Daoy (cell line): ENCODE measurements at places on chromosomes 4 and X. TPM values are rescaled to one million over a fixed set of nuclear protein-coding genes. Genes with fewer than 3 reads are reported as not detected.

- DNase-seq, result peak; percentile 64
Observed at GRCh38 chrX:154021131-154021611, 1.5 kb upstream of the IRAK1 start.

The TEX13D gene
- total RNA-seq, result not detected in 2 replicates

DNA sequence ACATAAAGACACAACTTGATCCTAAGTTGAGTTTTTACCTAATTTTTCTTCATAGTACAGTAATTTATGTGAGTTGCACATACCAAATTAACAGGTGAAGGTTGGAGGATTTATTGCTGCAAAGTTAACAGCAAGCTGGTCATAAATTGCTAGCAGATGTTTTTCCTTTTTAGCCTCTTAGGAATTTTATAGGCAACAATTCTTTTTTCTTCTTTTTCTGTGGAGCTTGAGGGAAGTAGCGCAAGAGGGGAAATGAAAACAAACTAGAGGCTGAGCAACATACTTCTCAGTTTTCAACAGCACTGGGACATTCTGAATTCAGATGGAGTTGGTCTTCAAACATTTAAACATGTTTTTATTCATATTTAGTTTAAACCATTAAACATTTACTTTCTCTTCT lies 63.7 kb upstream of the TLR2 start:
- no peak for DNase-seq

The GUCY1B1 gene
- total RNA-seq, result 2.6 and 3.1 TPM in 2 replicates

DNA sequence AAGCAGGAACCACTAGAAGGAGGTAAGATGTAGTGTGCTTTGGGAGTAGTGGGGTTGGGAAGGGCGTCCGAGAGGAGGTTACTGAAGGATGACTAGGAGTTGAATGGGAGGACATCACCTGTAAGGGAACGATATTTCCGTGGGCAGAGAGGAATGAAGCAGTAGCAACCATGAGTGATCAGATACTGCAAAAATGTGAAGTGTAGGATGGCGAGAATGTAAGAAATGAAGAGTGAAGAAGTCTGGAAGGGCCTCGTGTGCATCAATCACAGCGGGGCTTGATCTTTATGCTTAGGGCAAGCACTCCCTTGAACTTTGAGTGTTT lies 594 bp downstream of the MSMO1 start:
- DNase-seq, result no peak

The MAGEE1 gene
- 0.06 TPM in 1 of 2 replicates, not detected in the other for total RNA-seq

The UGT2B17 gene
- total RNA-seq, result not detected in 2 replicates

DNA sequence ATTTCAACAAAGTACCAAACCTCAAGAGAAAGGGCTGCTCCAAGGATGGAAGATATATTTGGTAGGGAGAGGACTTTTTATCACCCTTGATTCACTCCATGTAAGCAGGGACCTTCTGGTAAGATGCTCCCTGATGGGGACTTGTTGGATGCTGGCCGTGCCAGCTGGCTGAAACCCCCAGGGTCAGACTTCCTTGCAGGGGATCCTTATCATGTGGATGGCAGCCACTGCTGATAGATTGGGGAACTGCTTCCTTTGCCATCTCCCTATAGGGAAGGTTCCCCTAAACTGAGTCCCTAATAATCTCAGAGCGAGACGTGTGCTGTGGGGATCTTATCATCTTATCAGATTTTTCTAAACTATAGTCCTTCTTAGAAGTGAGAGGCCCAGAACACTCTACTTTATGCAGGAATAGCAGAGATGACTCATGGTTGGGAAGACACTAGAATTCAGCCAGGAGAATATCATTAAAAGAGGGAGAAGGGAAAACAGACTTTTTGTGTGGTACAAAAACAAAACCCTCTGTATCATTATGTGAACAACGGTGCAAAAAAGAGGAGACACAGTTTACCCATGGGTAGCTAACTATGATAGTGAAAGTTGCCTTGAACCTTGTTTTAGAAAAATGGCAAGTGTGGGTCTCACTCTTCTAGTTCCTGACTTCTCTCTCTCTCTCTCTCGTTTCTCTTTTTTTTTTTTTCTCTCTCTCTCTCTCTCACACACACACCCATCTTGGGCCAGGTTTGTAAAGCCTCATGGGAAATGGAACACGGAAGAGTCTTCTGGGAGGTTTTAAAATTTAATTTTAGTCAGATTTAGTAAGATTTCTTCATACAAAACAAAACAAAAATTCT lies 16.1 kb downstream of the RHOH start:
- DNase-seq, result no peak

The OR13H1 gene
- not detected in 2 replicates for total RNA-seq

The SMIM10L2A gene
- 0.12 and 0.17 TPM in 2 replicates for total RNA-seq

- DNase-seq, result no peak
Observed at GRCh38 chr4:2400841-2401609, 17.4 kb downstream of the ZFYVE28 start.

The FTSJ1 gene
- total RNA-seq, result 78.5 and 99.4 TPM in 2 replicates

The CRMP1 gene
- total RNA-seq, result 14.1 and 17.1 TPM in 2 replicates

DNA sequence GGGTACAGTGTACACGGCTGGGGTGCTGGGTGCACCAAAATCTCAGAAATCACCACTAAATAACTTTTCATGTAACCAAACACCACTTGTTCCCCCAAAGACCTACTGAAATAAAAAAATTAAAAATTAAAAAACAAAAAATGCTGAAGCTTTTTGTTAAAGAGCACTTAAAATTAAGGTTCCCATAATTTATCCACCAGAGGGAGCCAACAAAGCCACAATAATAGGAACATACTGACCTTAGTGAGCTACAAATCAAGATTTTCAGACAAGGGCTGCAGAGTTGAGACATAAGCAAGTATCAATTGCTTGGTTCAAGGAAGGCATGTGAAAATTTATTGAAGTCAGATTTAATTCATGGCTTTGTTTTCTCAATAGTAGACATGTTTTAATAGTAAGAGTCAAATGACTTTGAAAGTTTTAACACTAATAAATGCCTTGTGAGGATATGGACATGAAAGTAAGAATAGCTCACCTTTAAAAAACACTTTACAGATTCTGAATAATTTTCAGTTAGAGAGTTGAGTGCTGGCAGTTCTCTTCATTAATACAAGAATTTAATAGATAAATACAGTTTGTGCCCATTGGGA lies 43.0 kb upstream of the SCOC start:
- DNase-seq, result no peak

DNA sequence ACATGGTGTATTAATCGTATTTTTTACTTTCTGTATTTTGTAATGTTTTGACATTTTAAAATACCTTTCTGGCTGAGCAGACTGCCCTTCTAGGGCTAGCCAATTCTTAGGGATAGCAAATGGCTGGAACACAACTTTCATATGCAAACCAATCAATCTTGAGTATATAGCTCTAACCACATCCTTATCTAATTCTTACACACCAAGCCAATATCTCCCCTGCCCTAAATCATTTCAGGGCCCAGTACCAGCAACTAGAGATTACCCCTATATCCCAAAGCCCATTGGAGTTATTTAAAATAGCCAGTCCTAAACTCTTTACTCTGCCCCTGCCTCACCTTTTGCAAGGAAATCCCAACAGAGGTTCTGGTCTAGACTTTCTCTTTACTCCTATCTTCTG lies 58.3 kb downstream of the INTS12 start:
- DNase-seq, result no peak

The CTBP1 gene
- total RNA-seq, result 110 and 115 TPM in 2 replicates

The SSX4 gene
- not detected in 2 replicates for total RNA-seq

GRCh38 chrX:67953658-67954057 lies 409.8 kb downstream of the AR start:
- DNase-seq, result no peak

DNA sequence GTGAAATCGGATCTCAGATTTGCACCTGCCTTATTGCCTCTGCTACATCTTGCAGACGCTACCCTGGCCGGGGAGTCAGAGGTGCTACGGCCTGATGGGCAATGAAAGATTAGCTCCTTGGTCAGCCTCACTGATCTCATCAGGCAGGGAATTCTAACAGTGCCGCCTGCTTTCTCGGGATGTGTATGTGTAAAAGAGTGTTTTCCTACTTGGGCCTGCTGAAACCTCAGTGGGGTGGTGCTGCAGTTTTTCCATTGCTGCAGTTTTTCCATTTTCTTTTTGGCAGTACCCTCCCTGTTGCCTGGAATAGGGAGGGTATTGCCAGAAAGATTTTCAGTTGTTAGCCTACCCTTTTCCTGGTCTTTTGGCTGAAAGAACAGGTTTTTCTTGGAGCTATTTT lies 117.5 kb downstream of the CDKL5 start:
- DNase-seq, result no peak

- no peak for DNase-seq
Observed at GRCh38 chrX:9538544-9539045, 73.7 kb downstream of the TBL1X start.

The BEND2 gene
- total RNA-seq, result not detected in 2 replicates

The ASMTL gene
- 0.74 and 2.3 TPM in 2 replicates for total RNA-seq

The TRAM1L1 gene
- 3.8 and 7.4 TPM in 2 replicates for total RNA-seq

DNA sequence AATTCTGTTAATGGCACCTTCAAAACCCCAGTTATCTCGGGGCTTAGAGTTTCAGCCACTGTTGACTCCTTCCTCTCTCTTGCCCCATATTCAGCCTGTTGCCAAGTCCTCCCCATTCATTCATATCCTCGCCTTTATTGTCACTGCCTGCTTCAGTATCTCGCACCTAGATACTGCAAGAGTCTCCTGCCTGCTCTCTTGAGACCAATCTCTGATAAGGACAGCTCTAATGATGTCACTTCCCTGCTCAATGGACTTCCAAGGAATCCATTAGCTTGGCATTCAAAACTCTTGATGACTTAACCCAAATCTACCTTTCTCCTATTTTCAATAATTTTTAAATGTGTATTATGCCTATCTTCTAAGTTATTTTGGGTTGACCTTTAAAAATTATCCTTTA lies 1.1 kb upstream of the UBE2A start:
- no peak for DNase-seq

DNA sequence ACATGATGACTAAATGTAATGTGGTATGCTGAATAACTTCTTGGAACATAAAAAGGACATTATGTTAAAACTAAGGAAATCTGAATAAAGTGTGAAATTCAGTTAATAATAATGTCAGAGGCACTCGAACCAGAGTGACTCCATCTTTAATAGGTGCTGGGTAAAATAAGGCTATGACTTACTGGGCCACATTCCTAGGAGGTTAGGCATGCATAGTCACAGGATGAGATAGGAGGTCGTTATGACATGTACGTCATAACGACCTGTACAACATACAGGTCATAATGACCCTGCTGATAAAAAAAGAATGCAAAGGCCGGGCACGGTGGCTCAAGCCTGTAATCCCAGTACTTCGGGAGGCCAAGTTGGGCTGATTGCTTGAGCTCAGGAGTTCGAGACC lies 28.9 kb upstream of the OPHN1 start:
- peak; percentile 48 for DNase-seq

The NPY5R gene
- total RNA-seq, result 0.48 TPM in 1 of 2 replicates, not detected in the other

The KLHL34 gene
- total RNA-seq, result not detected in 2 replicates

- no peak for DNase-seq
Observed at GRCh38 chr4:168854350-168854921, 155.6 kb downstream of the CBR4 start.

- DNase-seq, result no peak
Observed at GRCh38 chr4:10620935-10621488, 63.6 kb downstream of the CLNK start.

The FOXP3 gene
- not detected in 2 replicates for total RNA-seq

DNA sequence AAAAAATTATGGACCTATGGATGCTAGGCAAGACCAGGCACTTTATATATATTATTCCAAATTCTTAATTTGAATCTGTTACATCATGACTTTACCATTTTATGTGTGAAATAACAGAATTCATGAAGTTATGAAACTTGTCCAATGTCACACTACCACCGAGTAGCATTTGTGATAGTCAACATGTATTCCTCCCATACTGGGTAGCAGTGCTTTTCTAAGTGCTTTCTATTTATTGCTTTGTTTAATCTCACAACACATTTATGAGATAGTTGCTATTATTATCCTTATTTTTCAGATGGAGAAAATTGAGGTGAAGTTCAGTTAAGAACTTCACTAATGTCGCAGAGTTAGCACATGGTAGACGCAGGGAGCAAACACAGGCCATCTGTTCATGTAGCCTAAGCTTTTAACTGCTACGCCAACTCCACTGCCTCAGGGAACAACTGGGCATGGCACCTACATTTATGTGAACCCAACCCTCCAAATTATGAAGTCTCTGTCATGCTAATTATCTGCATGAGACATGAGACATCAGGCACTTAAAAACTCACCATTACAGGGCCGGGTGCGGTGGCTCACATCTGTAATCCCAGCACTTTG lies 20.8 kb downstream of the GUCY1A1 start:
- no peak for DNase-seq
